Left renal cortex interstitium (tissue), 4 donors: ENCODE measurements at places on chromosomes 7 and 10. TPM values are rescaled to one million over a fixed set of nuclear protein-coding genes. Genes with fewer than 3 reads are reported as not detected.

DNA sequence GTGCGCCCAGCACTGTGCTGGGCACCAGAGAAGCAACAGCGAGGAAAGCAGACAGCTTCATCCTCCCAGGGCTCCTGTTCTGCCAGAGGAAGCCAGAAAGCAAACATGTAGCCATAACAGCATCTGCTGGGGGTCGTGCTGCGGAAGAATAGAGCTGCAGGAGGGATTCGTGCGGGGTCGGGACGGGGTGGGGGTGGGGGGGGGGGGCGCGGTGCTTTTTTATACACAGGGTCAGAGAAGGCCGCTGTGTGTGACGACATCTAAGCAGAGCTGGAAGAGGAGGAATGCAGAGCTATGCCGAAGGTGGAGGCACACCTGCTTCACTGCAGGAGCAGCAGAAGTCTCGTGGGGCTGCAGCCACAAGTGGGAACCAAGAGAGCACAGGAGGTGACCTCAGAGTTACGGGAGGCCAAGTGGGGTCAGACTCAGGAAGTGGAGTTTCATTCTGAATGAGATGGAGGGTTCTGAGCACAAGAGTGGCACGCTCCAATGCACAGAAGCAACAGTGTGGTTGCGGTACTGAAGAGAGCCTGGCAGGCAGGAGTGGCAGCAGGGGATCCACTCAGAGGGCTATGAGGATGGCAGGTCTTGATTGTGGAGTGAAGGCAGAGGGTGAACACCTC, 11.1 kb downstream of the PKD1L1 start:
- DNase-seq, result no peak

GRCh38 chr7:11792166-11792565, 39.8 kb downstream of the THSD7A start:
- DNase-seq, result no peak

DNA sequence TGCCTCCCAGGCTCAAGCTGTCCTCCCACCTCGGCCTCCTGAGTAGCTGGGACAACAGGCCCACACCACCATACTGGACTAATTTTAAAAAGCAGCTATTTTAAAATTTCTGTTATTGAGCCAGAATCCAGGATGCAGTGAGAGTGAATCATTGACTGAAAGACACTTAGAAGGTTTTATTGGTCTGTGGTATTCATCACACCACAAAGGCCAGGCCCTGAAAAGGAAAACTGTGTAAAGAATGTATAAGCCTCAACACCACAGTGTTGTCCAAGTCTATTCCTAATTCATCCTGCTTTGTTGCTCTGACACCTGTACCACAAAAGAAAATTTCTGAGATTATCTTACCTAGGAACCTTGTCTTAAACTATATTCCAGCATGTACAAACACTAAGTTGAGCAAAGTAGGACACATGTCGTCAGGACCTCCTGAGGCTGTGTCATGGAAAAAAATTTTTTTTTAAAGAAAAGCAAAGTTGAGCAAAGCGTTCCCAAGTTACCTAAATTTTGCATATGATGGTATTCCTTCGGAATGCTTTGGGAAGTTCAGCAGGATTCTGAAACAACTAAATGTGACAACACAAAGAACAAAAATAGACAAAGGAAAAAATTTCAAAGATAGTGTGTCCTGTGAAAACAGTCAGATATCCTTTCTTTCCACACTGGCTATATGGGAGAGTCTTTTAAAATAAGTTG, 129.6 kb upstream of the MKLN1 start:
- no peak for DNase-seq

DNA sequence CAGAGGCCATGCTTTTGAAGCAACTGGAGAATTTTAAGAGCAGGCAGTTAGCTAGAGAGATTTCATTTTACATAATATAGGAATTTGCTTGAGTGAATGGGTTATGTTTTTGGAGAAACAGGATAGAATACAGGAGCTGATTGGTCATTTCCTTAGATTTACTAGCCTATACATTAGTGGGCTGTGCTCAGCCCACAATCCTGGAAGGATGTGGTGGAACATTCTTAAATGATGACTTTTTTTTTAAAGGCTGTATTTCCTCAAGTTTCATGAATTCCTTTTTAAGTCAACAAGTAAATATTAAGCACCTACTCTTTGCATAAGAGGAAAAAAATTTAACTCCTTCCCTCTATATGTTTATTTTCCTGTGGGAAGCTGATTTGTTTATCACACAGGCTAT, 314.4 kb upstream of the BMPER start:
- no peak for DNase-seq

GRCh38 chr7:100156331-100157068, 2.0 kb downstream of the TRAPPC14 start:
- no peak for DNase-seq

DNA sequence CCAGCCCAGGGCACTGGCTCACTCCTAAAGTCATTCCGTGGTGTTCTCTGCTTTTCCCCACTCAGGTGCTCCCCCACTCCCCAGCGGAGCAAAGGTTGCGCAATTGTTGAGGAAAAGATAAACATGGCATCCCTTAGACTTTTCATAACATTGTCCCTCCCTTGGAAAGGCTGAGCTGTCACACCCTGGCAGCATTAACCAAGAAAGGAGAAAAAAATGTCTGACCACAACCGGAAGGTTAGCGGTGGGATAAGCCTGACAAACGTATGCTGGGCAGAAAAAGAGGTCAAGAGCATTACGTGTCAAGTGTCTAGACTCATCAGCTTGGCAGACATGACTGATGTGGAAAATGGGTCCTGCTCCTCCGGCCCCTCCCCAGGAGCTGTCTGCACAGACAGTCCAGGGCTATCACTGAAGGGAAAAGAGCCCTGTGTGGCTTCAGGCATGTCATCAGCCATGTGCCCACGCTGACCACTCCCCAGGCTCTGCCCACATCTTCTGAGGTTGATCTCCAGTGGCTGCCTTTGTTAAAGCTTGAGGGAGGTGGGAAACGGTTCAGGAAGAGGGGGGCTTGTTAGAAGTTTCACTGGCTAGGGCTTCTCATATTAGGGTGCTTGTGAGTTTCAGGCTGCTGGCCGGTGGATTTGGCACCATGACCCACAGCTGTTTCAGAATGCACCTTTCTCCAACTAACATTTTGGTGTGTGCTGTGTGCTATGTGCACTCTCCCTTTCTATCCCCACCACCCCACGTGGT, 30.1 kb downstream of the BTBD16 start:
- no peak for DNase-seq

DNA sequence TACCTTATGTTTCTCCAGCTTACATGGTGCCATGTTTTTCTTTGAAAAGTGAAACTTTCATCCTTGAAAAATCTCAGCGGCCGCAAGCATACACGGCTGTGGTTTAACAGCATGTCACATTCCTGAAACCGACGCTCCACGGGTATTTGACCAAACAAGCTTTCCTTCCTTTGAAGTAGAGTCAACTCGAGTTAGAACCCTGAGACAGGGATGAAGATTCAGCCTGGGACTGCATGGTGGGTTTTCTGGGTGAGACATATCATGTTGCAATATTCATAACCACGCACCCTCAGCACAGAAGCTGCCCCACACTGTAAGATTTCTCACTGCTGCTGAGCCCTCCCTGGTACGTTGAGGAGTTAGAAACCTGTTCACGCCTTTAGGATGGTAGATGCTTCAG, 8.1 kb downstream of the CYP26A1 start:
- no peak for DNase-seq

- DNase-seq, result no peak
Observed at GRCh38 chr7:148825338-148825737, 58.8 kb downstream of the EZH2 start.

DNA sequence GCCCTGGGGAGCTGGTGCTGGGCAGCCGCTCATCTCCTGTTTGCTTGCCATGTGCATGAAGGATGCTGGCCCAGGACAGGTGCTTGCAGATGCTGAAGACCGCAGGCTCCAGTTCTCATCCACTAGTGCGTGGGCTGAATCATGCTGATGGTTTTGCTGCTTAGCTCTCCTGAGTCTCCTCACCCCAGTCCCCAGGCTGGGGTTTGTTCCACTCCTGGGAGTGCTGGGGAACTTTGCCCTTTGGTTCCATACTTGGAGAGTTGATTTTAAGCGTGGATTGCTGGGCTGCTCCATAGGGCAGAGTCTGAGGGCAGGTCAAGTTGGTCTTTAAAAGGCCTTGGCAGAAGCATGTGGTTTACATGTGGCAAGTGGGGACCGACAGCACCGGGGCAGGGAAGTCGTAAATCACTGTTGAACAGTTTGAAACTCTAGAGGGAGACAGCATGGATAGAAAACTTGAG, 9.1 kb downstream of the DYNC2I1 start:
- DNase-seq, result no peak

DNA sequence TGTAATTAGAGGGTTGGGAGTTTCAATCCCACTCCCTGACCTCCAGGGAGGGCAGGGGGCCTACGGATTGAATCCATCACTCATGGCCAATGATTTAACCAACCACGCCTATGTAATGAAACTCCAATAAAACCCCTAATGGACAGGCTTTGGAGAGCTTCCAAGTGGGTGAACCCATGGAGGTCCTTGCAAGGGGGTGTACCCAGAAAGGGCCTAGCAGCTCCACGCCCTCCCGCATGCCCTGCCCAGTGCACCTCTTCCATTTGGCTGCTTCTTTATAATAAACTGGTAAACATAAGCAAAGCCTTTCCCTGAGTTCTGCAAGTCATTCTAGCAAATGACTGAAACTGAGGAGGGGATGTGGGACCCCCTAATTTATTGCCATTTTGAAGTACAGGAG, 280.1 kb downstream of the FRMD4A start:
- DNase-seq, result no peak

GRCh38 chr10:119680650-119681081, 29.5 kb downstream of the BAG3 start:
- DNase-seq, result no peak

- DNase-seq, result no peak
Observed at GRCh38 chr7:668139-668931, 58.2 kb upstream of the DNAAF5 start.

DNA sequence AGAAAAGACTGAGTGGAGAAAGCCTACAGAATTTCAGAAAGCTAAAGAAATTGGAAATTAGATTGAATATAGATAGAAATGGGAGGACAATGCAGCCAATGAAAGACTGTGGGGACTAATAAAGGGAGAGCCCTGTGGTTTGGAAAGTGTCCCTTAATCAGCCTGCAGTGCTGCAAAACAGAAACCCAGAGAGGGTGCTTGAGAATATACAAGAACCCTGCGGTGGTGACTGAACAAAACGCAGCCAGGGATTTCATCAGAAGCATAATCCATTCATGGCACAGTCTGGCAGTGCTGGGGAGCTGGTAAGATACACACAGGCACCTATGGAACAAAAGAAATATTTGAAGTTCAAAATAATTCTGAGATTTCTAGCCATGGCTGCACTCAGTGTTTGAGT, 19.1 kb downstream of the CEP41 start:
- no peak for DNase-seq

DNA sequence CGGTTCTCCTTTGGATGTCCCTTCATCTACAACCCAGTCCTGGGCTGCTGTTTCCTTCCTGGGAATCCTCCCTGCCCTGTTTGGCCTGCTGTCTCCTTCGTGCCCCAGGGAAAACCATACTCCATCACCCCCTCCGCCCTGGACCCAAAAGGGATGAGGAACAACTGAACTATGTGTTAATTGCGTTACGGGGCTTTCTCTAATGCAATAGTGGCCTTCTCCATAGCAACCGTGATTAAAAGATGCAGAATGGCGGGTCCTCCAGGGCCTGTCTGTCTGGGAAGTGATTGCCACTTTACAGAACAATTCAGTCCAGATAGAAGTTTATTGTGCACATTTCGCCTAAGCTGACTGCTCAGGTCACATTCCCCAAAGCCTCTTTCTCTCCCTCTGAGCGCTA, 112.0 kb upstream of the FGFR2 start:
- no peak for DNase-seq

DNA sequence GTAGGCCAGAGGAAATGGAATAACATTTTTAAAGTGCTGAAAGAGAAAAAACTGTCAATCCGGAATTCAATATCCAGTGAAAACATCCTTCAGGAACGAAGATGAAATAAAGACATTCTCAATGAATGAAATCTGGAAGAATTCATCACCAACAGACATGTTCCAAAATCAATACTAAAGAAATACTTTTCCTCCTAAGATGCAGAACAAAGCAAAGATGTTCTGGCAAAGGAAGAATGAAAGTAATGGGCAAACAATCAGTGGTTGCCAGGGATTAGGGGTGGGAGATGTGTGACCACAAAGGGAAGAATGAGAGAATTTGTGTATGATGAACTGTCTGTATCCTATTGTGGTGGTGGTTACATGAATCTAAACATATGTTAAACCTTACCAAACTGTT, 52.8 kb upstream of the EEPD1 start:
- DNase-seq, result no peak

DNA sequence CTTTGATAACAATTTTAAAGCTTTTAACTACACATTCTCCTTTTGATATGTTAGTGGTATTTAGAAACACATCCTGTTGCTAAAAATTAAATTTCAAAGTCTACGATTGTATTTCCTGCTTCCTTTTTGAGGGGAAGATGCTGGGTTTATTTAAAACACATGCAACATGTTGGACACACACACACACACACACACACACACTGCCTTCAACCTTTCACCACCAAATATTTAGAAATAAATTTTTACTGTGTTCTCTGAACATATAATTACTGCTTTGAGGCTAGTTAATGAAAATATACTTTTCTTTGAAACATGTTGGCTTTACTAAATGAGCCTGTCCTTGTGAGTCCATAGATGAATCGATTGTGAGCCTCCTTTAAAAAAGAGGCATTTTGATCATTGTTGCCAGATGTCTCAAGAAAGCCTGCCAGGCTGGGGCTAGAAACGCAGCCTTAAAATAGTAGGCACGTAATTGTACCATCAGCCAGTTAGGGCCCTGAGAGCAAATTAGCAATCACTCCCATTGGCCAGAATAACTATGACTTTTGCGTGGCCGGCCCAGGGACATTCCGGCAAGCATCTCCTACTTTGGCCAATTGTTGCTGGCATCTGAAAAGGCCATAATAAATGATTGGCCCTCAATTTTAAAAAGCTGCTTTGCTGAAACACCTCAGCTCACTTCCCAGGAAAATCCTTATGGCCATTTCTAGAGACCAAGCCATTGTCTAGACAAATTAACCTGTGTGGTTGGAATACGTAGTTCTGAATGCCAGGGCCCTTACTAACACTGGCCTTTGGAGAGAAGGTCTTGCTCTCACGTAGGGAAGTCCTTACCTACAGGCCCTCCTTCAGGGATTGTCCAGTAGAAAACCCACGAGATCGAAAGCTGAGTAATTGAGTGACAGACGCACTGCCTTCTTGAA, 9.9 kb upstream of the TEX36 start:
- DNase-seq, result no peak

- DNase-seq, result no peak
Observed at GRCh38 chr10:59432207-59432900, 70.0 kb upstream of the FAM13C start.

GRCh38 chr10:91621483-91622113, 11.3 kb downstream of the PPP1R3C start:
- no peak for DNase-seq

SLC26A3 gene
- 0.17 TPM for polyA plus RNA-seq

UFSP1 gene
- polyA plus RNA-seq, result 2.2 TPM

SLC13A1 gene
- polyA plus RNA-seq, result 20.0 TPM

LIPF gene
- 0.47 TPM for polyA plus RNA-seq

LMOD2 gene
- polyA plus RNA-seq, result not detected

SPDYE16 gene
- polyA plus RNA-seq, result 4.4 TPM

HILPDA gene
- polyA plus RNA-seq, result 16.9 TPM

PPP1R17 gene
- not detected for polyA plus RNA-seq

TRIM50 gene
- polyA plus RNA-seq, result 0.24 TPM

DRGX gene
- polyA plus RNA-seq, result 0.14 TPM

GRM3 gene
- polyA plus RNA-seq, result 0.27 TPM

LRRN3 gene
- 6.8 TPM for polyA plus RNA-seq

PTPRZ1 gene
- polyA plus RNA-seq, result 3.2 TPM

TMEM273 gene
- 1.9 TPM for polyA plus RNA-seq

MYH16 gene
- 0.21 TPM for polyA plus RNA-seq
